Neuronal stem cell (in vitro differentiated cells): ENCODE measurements at places on chromosomes 2 and 18.

DNA sequence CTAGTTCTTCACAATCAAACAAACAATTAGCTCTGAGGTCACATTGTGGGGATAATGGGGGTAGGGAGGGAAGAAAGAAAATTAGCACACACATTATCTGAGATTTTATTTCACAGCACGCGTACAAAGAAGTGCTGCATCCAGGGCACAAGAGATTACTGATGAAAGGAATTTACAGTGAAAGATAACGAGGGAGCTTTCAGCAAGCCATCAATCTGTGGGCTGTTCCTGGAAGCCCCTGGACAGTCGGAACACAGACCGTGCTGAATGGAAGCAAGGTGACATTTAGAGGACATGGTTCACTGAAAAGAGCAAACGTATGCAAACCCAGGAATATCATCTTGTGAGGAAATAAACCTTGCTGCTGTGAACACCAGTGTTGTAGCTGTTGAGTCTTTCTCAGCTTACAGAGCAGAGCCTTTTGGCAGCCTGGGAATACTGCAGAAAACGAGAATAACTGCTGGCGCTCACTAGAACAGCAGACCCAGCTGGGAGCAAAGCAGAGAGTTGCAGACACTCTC is 63.2 kb downstream of the SCG2 start:
- DNase-seq = peak; percentile 21

DNA sequence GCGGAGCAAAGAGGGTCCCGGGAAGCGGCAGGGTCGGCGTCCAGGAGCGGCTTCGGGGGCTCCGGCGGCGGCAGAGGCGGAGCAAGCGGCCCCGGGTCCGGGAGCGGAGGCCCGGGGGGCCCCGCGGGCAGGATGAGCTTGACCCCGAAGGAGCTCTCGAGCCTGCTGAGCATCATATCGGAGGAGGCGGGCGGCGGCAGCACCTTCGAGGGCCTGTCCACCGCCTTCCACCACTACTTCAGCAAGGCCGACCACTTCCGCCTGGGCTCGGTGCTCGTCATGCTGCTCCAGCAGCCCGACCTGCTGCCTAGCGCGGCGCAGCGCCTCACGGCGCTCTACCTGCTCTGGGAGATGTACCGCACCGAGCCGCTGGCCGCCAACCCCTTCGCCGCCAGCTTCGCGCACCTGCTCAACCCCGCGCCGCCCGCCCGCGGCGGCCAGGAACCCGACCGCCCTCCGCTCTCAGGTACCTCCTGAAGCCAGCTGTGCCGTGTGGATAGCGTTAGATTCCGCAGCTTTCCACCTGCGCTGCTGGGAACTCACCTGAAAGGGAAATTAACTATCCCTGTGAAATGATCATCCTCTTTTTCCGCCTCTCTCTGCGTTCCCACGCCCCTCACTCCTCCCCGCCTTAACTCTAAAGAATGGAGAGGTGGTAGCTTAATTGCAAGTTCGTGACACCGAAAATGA is 472 bp downstream of the CNOT11 start:
- no peak for DNase-seq

DNA sequence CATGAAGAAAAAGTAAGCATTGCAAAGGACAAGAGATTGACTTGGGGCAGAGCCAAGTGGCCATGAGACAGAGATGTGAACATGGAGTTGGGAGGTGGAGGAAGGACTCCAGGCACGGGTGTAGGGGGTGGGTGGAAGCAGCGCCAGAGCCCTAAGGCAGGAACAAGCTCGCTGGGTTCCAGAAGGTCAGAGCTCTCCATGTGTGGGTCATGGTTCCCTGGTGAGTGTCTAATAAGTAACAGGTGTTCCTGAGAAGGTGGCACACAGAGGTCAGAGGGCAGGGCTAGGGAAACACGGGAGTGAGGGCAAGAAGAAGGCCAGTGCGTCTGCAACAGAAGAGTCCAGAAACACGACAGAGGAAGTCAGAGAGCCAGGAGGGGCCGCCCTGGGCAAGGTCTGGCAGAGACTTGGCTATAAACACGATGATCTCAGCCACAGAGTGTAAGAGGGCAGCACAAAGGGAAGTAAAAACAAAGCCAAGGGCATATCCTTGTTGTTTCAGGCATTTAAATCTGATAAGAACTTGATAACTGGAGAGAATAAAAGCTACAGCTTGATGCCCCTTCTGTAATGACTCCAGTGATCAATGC is 260.8 kb downstream of the TGIF1 start:
- DNase-seq = no peak

DNA sequence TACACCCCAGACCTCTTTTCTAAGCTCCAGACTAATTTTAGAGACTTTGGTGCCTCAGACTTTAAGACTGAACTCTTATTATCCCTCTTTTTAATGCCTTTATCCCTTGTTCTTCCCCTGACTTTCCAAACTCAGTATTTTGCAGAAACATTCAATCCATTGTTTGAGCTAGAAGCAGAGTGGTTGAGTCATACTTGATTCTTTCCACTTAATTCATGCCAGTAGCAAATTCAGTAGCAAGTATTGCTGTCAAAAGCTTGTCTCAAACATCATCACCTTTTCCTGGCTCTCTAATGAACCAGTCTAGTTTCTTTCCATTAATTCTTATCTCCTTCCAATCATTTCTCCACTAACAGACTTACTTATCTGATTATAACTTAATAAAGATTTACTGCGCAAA is 699.7 kb upstream of the ZNF804A start:
- DNase-seq = no peak

GRCh38 chr18:11219571-11219970 is 70.2 kb upstream of the PIEZO2 start:
- DNase-seq = no peak

GRCh38 chr2:236661762-236662110 is 92.1 kb downstream of the ACKR3 start:
- no peak for DNase-seq

DNA sequence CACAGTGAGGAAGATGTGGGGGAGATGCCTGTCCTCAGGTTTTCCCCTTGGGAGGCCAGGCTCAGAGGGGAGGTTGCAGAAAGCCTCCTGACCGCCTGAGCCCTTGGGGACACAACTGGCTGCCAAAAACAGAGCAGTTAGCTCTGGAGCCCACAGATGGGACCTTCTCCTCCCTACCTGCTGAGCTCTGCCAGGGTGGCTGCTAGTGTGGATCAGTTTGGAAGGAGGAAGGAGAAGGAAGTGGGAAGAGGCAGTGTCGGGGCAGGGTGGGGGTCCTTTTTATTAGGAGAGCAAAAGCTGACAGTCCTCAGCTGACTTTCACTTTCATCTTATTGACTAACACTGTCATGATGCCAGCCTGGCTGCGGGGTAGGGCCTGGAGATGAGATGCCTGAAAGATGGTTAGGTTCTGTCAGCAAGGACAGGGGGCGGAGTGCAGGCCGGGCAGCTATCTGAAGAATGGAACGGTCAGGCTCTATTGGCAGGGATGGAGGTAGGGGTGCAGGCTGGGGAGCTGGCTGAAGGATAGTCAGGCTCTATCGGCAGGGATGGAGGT is 188.5 kb upstream of the HDAC4 start:
- DNase-seq = no peak

DNA sequence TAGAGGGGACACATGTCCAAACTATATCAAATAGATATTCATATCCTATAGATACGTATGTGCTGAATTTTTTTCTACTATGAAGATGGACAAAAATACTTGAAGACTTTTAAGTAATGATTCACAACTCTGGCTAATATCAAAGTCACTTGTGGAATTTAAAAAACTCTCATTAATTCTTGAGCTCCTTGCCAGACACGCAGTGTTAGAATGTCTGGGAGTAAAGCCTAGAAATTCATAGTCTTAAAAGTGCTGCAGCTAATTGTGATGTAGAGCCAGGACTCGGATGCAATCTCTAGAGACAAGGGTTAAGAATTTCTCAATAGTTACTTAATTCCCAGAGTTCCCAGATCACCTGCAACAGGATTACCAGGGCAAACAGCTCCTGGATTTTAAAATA is 107.4 kb downstream of the ARL6IP6 start:
- no peak for DNase-seq

GRCh38 chr18:10443001-10443400 is 11.4 kb upstream of the APCDD1 start:
- no peak for DNase-seq
